Kidney epithelial cell (primary cell): ENCODE measurements at places on chromosomes 1 and 21. TPM values are rescaled to one million over a fixed set of nuclear protein-coding genes. Genes with fewer than 3 reads are reported as not detected.

DNA sequence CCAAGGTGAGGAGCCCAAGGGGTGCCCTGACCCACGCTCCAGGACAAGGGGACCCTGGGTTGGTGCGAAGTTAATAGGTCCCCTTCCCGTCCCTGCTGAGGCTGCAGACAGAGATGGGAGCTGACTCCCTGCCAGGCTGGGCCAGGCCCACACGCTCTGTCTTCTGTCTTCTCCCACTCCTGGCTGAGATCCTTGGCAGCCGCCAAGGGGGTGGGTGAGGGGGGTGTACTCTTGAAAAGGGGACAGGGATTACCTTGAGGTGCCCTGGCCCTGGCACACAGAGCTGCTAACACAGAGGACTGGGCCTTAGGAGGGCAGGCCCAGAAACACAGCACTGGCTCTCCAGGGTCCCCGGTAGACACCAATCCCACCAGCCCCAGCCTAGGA, 11.0 kb upstream of the CTRC start:
- DNase-seq: no peak

GRCh38 chr1:162670928-162671663, 38.8 kb downstream of the DDR2 start:
- DNase-seq: no peak

DNA sequence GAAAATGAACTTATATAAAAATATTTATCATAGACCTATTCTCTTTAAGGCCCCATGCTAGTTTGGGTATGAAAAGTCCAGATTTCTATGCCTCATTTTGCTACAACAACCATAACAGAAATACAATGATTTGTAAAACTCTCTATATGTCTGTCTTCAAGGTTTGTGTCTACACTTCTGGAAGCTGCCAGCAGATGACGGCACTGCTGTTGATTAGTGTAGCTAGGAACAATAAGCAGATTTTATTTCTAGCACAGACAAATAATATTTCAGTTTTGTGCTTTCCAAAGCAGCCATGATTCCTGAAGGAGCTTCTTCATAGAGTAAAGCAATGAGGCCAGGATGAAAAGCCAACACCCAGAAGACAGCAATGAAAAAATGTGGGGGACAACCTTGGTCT, 779.6 kb upstream of the ADGRL2 start:
- no peak for DNase-seq

DNA sequence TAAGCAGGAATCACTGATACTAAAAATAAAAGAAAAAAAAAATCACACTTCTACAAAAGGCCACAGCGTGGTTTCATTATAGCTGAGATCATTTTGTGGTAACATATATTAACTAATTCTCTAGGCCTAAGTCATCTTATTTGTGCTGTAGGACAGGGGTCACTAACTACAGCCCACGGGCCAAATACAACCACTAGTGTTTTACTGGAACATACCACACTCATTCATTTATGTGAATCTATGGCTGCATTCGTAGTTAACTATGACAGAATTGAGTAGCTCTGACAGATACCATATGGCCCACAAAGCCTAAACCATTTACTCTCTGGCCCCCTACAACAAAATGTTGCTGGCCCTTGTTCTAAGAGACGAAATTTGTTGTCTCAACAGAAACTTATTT, 224.4 kb downstream of the VAV3 start:
- DNase-seq: no peak

- DNase-seq: no peak
Measured at GRCh38 chr1:207833956-207834660, 76.8 kb downstream of the CD34 start.

- DNase-seq: no peak
Measured at GRCh38 chr1:74570797-74571492, 58.5 kb upstream of the LRRC53 start.

DNA sequence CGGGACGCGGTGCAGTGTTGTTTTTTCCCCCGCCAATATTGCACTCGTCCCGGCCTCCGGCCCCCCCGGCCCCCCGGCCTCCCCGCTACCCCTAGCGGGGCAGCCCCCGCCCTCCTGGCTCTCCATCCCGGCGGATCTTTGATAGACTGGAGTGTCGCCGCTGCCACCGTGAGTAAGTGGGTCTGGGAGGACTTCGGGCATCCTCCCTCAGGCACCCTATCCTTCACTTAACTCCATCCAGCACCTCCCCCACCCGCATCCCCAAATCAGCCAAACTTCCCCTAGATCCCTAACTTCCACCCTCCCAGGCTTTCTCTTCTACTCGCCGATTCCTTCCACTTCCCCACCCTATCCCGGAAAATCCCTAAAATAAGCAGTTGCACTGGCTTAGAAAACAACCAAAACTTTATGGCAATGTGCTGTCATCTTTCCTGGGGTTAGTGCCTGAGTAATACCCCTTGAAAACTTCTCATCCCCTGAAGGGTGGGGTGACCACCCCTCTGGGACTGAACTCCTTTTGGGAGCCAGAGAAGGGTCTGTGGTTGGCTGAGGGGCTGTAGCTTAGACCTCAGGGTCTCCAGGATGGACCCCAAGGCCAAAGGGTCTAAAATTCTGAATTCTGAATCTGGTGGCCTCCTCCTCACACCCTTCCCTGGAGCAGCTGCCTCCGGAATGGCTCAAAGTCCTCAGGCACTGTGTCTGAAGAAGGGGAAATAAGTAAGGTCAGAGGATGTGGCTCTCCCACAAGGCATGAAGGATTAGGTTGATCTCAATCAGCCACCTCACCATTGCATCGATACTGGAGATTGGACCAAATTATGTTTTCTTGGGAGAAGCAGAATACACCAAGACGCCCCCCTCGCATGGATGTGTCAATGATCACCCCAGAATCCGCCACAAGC, 12.2 kb downstream of the THBS3 start:
- no peak for DNase-seq

DNA sequence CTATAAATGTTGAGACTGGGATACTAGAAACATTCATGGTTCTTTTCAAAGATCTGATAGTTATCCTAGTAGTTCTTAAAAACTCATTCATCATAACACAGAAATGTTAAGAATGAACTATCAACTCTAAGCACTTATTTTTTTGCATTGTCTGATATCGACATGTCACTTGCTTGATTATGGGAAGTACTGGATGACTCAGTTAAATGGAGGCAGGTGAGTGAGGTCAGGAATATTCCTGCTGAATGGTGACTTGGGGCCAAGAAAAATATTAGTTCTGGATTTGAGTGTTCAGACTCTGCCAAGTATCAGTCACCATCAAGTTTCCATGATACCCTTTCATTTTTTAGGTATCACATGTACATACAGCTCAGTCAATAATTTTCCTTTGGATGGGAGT, 63.6 kb downstream of the NEK7 start:
- peak; percentile 41 for DNase-seq

GRCh38 chr1:29632806-29633615, 396.7 kb downstream of the PTPRU start:
- no peak for DNase-seq

GRCh38 chr1:9852410-9853248, 28.9 kb upstream of the CLSTN1 start:
- no peak for DNase-seq

GRCh38 chr1:175192111-175192629, 406 bp downstream of the KIAA0040 start:
- no peak for DNase-seq

GRCh38 chr1:31479811-31480210, 66.8 kb downstream of the SERINC2 start:
- DNase-seq: no peak

GRCh38 chr1:207134581-207134980, 30.5 kb downstream of the C4BPA start:
- DNase-seq: no peak

GRCh38 chr1:180252638-180253536, 22.8 kb downstream of the LHX4 start:
- DNase-seq: no peak

DNA sequence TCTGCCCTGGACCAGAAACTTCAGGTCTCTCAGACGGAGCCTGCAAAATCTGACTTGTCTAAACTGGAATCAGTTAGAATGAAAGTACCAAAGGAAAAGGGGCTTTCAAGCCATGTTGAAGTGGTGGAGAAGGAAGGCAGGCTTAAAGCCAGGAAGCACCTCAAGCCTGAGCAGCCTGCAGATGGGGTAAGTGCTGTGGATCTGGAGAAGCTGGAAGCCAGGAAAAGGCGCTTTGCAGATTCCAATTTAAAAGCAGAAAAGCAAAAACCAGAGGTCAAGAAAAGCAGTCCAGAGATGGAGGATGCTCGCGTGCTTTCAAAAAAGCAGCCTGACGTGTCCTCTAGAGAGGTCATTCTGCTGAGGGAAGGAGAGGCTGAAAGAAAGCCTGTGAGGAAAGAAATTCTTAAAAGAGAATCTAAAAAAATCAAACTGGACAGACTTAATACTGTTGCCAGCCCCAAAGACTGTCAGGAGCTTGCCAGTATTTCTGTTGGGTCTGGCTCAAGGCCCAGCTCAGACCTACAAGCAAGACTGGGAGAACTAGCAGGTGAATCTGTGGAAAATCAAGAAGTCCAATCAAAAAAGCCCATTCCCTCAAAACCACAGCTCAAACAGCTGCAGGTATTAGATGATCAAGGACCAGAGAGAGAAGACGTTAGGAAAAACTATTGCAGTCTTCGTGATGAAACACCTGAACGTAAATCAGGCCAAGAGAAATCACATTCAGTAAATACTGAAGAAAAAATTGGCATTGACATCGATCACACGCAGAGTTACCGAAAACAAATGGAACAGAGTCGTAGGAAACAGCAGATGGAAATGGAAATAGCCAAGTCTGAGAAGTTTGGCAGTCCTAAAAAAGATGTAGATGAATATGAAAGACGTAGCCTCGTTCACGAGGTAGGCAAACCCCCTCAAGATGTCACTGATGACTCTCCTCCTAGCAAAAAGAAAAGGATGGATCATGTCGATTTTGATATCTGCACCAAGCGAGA, 46.6 kb downstream of the ZBTB17 start:
- no peak for DNase-seq

DNA sequence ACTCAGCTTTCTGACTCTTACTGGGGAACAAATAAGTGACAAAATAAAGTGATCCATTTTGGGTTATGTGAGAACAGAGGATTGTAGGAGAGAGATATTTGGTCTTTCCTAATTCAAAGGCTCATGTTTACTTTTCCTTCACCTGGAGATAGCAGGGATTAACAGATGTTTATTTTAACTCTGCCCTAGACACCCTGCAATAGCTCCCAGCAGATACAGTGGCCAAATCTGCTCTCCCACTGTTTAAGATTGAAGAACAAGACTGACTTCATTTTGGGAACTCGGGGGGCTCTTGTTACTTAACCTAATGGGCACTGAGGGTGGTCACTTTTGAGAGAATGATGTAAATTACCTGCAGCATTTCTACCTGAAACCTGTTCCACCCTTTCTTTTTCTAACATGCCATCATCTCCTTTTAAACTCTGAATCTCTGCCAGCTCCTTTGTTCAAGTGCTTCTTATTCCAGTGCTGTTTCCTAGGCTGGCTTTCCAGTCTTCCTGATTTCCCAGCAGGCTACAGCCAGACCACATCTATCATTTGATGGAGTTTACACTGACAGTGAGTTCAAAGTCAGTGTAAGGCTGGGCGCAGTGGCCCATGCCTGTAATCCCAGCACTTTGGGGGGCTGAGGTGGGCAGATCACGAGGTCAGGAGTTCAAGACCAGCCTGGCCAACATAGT, 90.0 kb downstream of the SELENOF start:
- DNase-seq: no peak

DNA sequence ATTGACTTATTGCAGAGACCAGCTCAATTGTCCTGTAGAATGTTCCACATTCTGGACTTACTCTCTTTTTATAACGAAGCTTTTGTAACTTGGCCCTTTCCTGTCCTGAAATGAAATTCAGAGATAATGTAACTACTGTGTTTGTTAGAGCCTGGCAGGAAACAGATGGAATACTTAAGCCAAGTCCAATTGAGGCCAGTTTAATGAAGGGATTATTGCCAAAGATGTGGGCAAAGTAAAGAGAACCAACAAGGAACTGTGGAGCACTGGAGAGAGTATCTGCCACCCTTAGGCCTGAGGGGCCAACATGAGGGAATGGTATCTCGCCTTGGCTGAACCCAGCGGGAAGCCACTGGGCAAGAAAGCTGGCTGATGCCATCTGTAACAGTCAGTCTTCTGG, 32.9 kb downstream of the MFSD2A start:
- DNase-seq: no peak

DNA sequence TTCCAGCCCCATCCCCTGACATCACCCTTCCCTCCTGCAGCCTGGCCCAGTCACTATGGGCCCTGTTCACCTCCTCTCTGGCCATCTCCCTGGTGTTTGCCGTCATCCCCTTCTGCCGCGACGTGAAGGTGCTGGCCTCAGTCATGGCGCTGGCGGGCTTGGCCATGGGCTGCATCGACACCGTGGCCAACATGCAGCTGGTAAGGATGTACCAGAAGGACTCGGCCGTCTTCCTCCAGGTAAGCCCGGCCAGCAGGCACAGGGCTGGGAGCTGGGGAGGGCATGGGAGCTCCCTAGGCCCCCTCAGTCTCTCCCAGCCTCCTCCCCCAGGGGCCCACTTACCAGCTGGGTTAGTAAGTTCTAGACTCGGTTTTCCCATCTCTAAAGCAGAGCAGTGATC, 52.1 kb downstream of the ELK4 start:
- DNase-seq: no peak

DNA sequence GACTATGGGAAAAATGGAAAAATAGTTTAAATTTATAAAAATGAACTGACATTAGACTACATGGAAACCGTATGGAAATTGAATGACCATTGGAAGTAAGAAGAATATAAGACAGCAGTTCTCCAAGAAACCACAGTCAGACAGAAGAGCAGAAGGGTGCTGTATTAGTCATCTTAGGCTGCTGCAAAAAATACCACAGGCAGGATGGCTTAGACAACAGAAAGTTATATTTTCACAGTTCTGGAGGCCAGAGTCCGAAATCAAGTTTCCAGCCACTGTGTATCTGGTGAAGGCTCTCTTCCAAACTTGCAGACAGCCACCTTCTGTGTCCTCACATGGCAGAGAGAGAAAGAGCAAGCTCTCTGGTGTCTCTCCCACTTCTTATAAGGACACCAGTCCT, 175.2 kb downstream of the DSCAM start:
- no peak for DNase-seq

GRCh38 chr1:58431901-58432620, 114.5 kb downstream of the OMA1 start:
- DNase-seq: no peak

ARID1A gene
- total RNA-seq: 43.7 and 63.1 TPM in 2 replicates

KDF1 gene
- total RNA-seq: 10.3 and 11.0 TPM in 2 replicates

SPRR2F gene
- total RNA-seq: not detected in 2 replicates

LPGAT1 gene
- 41.1 and 51.9 TPM in 2 replicates for total RNA-seq

IGSF21 gene
- total RNA-seq: not detected in 2 replicates

C1orf185 gene
- not detected in 2 replicates for total RNA-seq

CYP4A22 gene
- total RNA-seq: not detected in 2 replicates

KCNH1 gene
- total RNA-seq: 11.6 and 14.3 TPM in 2 replicates

HTR6 gene
- total RNA-seq: not detected in 2 replicates

GNAT2 gene
- total RNA-seq: not detected in 2 replicates

STMN1 gene
- total RNA-seq: 182 and 207 TPM in 2 replicates
